ENCODE measurements at places on chromosomes 5 and 9.

DNA sequence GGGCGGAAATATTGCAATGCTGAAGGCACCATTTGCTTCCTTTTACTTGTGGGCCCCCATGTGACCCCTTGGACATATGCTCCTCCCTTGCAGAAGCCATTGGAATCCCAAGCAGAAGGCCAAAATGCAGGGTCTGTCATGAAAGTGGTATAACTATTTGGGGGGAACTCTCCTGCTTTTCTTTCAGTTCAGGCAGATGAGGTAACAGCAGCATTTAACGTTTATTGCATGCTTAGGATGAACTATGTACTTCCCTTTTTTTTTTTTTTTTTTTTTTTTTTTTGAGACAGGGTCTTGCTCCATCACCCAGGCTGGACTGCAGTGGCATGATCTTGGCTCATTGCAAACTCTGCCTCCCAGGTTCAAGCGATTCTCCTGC lies 7.8 kb downstream of the FOXI1 start:
- peak; percentile 37 for DNase-seq

DNA sequence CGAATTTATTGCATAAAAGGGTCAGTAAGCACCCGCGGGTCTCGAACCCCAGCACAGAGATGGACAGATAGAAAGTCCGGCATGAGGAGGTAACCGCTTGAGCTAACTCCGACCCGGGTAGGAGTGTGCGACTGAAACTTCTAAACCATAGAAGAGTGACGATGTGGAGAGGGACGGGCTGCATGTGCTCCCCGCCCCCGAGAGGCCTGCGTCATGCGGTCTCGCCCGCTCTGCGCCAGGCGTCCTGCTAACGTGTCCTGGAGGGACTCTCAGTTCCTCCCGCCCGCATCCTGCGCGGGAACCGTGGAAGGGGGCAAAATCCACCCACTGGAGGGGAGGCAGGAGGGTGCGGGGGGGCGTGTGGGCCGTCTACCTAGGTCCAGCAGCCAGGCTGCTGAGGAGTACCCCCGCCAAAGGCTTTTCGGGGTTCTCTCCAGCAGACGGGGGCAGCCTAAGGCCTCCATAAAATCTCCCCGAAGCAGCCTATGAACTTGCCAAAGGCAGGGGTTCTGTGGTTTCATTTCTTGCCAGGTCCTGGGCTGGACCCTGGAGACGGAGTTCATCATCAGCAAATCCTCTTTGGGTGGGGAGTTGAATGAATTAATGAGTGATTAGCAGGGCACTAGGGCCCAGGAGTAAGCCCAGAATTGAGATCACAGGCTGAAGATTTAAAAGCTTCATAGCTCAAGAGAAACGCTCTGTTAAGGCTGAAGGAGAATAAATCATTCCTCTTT lies 51.9 kb downstream of the TGFBI start:
- peak; percentile 94 for DNase-seq

DNA sequence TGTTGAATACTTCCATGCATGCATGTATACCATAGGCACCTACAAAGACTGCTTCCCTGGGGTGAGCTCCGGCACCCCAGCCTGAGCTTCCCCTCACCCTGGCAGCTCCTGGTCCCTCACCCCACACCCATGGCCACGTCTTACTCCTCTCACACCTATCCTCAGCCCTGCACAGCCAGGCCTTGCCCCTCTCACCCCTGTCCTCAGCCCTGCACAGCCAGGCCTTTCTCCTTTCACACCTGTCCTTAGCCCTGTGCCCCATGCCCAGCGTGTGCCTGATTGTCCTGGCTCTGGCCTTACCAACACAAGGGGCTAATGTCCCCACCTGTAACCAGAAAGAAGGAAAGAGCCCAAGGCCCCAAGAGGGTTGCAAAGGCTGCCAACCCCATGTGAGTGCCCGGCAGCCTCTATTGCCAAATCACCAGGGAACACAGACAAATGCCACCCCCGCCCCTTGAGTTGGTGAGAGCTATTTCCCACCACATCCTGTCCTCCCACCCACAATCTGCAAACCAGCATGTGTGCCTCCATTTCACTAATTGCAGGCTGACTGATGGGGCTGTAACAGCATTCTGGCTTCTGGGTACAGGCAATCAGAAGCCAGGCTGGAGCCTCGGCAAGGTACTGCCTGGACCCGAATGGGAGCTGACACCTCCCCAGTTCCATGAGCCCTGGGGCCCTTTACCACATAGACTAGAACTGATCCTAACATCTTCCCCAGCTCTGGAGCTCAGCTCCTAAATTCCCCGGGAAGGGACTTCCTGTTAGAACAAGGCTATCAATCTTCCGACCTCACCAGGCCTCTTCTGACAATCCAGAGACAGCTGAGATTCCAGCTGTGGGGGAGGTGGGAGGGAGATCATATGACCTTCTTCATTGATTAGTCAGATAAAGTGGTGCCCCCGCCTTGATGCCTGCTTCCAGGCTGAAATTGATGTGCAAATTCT lies 78.2 kb downstream of the FAM114A2 start:
- DNase-seq: no peak

DNA sequence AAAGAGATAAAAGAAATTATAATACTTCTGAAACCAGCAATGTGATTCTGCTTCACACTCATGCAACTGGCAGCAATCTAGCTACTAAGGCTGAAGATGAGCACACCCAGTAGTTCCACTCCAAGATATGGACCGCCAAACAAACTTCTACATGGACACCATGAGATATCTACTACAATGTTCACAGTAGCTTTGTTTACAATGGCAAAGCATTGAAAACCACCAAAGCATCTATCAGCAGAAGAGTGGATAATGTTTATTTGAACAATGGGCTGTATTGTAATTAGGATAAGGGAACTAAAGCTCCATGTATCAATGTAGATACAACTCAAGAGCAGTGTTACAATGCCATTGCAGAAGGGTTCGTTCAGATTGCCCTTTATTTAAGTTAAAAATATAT lies 91.2 kb upstream of the ERBIN start:
- DNase-seq: no peak

GRCh38 chr9:112038017-112038408 lies 137.1 kb downstream of the SUSD1 start:
- DNase-seq: no peak

GRCh38 chr5:178940569-178941360 lies at the start of gene ZNF454:
Gene ZNF454, plus strand, starts transcription at chr5:178941198. Its CDS starts 1,594 bp downstream, at chr5:178942792.
- DNase-seq: peak; percentile 96

GRCh38 chr9:112443200-112443599 lies 43.4 kb upstream of the KIAA1958 start:
- DNase-seq: no peak

DNA sequence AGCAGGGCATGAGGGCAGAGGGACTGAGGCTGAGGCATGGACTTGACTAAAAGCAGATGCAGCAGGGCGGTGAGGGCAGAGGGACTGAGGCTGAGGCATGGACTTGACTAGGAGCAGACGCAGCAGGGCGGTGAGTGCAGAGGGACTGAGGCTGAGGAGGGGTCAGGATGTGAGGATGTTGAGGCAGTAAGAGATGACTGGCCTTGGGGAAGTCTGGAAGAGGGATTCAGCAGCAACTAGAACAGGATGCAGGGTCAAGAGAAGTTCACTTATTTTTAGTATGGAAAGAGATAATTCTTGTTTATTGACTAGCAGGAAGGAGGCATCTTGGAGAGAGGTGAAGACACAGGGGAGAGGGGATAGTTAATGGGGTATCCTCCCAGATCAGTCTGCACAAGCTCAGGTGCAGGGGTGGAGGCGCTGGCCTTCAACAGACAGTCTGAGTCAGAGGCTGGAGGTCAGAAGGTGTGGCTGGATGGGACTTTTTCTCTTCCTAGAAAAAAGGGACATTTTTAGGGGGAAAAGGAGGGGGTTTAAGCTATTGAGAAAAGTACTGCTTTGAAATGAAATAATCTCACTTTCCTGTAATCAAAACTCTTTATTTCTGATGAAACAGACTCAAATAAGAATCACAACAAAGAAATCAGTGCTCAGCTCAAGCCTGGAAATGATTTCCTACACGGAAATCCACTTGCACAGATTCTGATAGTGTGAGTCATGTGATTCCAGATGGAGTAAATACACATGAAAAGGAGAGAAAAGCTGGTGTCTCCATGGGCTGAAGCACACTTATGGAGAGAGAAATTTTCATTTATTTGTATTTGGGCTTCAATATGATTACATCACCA lies 130.9 kb downstream of the PALM2AKAP2 start:
- DNase-seq: no peak

- DNase-seq: no peak
These were observed 51.3 kb upstream of the FREM1 start for GRCh38 chr9:14961372-14962068.

- no peak for DNase-seq
These were observed 198.0 kb downstream of the GAS1 start for GRCh38 chr9:86749161-86749893.

- DNase-seq: no peak
These were observed 127.0 kb downstream of the CCDC192 start for GRCh38 chr5:127830157-127830556.

DNA sequence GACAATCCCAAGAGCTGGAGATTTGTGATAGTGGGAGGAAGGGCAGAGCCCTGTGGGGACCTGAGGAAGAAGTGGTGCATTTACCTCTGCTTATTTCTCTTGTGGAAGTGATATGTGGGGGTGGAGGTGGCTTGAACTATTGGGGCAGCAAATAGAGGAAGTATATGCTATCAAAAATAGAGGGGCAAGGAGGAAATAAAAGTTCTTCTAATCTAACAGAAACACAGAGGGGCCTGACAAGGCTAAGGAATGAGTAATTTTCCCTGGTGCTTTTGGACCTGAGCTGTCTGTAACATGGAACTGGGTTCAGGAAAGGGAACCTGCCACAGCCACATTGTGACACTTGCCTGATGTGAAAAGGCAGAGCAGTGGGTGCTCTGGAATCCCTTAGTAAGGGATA lies 378.6 kb upstream of the KLF4 start:
- DNase-seq: no peak

DNA sequence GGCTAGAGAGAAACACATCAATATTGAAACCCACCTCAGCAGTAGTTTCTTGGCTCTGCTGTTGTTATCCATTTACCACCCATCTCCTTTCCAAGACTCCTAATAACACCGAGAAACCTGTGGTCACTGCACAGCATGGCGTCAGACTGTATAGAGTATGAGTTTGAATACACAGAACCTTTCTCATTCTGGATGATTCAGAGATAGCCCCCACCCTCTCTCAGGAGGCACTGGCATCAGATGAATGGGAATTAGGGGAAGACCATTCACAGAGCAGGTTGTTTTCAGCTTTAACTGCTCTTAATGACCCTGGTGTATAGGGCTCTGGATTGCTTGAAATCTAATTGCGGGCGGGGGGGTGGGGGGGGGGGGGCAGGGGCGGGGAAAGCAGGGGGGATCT lies 86.7 kb downstream of the GPR21 start:
- no peak for DNase-seq

DNA sequence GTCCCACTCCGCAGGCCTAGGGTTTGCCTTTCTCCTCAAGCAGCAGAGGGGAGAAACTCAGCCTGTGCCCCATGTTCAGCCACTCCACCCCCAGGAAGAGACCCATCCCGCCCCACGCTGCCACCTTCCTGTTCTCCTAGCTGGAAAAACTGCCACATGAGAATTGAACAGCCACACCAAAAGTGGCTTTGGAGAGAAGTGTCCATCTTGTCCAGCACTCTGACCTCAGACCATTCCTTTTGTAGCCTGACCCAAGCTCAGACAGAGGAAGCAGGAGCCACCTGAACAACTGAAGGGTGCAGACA lies 8.3 kb upstream of the SLC25A48 start:
- DNase-seq: peak; percentile 87

GRCh38 chr9:105887679-105888078 lies 193.3 kb downstream of the TMEM38B start:
- peak; percentile 68 for DNase-seq

DNA sequence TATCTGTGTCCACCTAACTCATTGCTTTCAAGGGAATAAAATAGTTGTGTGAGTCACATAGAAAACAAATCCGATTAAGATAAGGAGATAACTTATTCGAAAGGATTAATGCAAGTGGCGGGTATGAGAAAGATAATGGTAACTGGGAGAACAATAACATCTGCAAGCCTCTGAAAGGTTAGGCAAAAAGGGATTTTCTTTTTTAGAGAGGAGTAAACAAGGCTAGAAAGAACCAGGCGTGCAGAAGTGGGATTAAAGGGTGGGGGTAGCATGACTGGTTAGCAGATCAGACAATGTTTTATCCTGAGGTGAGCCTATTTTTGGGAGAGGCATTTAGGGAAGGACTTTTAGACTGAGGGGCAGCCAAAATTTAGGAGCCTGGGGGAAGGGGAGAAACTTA lies 34.7 kb upstream of the JMY start:
- DNase-seq: no peak

GRCh38 chr5:115586525-115587146 lies 15.6 kb downstream of the TICAM2 start:
- no peak for DNase-seq

GRCh38 chr9:120628207-120628924 lies 48.4 kb upstream of the CDK5RAP2 start:
- DNase-seq: no peak

GRCh38 chr9:33907347-33907746 lies 90.4 kb downstream of the UBE2R2 start:
- no peak for DNase-seq

DNA sequence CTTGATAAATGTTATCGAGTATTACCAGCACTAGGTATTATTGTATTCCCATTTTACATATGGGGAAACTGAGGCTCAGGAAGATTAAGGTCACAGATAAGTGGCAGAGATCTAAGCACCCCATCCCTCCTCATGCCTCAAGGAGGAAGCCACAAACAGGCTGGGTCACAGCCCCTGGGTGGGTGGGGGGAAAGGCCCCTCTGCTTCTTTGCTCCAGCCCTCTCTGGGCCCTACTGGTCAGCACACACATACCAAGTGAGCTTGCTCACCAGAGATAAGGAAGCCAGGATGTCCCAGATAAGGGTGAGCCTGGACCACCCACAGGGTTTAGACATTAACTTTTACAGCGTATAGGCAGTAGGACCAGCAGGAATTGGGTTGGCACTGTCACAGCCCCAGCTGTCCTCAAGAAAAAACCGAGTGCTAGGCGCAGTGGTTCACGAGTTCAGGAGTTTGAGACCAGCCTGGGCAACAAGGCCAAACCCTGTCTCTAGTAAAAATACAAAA lies 45.3 kb downstream of the STK10 start:
- DNase-seq: no peak

DNA sequence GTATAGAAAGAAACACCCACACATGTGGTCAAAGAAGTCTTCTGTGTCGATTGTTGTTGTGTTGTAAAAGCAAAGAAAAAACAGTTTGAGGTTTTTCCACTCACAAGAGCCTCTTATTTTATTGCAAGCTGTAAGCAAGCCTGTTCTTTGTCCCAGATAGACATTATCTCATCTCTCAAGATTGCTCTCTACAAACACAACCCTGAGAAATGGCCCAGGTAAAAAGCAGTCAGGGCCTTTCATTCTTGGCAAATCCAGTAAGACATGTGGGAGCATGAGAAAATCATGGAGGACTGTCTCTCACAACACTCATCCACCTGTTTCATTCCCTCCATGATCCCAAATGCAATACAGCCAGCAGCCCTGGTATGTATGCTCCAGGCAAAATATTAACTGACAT lies 286.6 kb upstream of the POU5F2 start:
- DNase-seq: no peak
